ENCODE measurements at places on chromosomes 1 and 21.

DNA sequence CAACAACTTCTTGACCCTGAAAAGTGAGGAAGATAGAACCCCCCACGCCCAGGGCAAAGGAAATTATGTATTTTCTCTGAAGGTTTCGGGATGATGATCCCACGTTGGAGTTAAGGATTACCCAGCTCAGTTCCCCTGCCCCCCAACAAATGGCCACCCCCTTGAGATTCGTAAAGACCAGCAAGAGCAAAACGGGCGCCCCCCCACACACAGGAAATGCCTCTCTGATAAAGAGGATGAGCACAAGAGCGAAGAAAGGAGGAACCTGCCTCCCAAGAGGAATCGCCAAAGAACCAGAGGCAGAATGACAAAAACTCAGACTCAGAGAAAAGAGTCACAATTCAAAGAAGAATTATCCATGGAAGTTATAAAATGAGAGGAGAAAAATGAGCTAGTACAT, 576.9 kb downstream of the MATN1 start:
- no peak for DNase-seq

GRCh38 chr1:160216301-160216700, 11.1 kb downstream of the PEA15 start:
- DNase-seq: no peak

GRCh38 chr1:15058261-15058660, 95.3 kb upstream of the TMEM51 start:
- DNase-seq: no peak

DNA sequence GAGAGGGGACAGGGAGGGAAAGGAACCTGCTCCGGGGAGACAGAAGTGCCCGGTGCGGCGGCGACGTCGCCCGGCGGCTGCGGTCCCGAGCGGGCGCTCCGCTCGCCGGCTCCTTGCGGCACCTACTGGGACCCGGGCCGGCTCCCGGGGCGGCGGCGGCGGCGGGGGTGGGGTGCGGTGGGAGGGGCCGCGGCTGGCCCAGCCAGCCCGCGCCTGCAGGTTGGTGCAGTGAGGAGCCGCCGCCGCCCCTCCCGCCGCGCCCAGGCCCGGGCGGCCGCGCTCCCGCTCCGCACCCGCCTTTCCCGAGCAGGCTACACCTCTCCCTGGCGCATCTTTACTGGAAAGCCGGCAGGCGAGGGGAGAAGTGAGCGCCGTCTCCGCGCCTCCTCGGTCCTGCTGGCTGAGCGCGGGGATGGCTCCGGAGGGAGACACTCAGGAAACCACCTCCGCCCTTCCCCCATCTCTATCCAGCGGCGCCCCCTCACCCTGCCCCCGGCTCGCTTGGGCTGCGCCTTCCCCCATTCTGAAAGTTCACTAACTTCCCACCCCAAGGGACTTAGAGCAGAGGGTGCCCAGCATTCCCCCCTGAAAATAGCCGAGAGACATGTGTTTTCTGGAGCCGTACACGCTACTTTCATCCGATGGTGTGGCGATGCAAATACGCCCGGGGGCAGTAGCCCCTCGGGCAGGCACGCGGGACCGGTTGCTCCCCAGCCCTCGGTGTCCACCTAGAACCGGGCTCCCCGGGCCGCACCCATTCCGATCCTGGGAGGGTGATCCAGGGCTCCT, at the start of gene PLD5:
Gene PLD5 (minus strand): TSS at position 127 of the 789 bp plus-strand sequence.
- DNase-seq: no peak

- DNase-seq: no peak
These were observed 6.8 kb upstream of the HAX1 start for GRCh38 chr1:154265586-154265985.

GRCh38 chr1:223486366-223486765, 93.2 kb downstream of the CCDC185 start:
- no peak for DNase-seq

DNA sequence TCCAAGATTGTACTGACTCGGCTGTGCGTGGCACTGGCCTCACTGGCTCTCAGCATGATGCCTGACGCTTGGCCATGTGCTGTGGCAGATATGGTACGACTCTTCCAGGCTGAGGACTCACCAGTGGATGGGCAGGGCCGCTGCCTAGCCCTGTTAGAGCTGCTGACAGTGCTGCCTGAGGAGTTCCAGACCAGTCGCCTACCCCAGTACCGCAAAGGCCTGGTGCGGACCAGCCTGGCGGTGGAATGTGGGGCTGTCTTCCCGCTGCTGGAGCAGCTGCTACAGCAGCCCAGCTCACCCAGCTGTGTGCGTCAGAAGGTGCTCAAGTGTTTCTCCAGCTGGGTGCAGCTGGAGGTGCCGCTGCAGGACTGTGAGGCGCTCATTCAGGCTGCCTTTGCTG, 2.9 kb downstream of the IPO13 start:
- DNase-seq: no peak

- no peak for DNase-seq
These were observed 52.8 kb downstream of the TOMM20 start for GRCh38 chr1:235075777-235076308.

DNA sequence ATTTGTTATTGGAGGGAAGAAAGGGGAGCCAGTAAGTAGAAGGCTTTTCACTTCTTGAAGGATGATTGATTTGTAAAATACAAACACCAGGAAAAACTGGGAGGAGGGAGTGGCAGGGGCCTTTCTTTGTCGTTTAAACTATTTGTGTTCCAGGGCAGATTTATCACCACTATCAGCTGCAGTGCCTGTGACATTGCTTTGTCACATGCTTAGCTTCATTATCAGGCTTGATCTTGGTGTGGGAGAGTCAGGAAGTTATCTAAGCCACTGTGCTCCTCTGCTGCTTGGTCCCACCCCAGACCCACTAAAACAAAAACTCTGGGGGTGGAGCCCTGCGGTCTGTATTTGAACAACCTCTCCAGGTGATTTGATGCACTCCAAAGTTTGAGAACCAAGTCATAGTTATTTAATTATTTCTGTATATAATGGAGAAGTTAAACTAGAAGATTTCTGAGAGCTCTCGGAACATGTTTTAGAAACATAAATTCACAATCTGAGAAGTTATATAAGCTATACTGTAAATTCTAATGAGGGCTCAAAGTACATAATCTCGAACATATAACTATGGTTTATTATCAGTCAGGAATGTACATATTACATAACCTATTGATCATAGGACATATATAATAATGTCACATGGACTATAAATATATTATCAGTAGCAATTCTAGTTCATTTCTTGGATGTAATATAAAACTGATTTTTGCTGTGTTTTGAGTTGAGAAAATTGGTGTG, 87.9 kb downstream of the CDC14A start:
- no peak for DNase-seq

DNA sequence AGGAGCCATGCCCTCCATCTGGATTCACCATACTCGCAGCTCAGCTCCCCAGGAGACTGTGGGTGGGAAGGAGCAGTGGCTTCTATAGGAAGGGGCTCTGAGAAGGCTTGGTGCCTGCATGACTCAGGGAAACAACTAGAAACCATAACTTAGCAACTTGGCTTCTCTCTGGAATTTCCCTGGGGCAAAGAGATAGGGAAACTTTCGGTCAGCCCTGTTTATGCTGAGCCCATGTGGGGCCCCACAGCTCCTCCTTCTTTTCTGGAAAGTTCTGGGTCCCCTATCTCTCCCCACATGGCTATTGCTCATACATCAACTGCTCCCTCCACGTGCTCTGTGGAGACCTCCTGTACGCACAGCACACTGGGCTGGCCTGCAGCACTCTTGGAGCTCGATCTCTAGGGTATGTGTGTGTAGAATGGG, 39.3 kb downstream of the PLEKHA6 start:
- no peak for DNase-seq

GRCh38 chr1:78408810-78409209, 82.0 kb upstream of the PTGFR start:
- DNase-seq: no peak

GRCh38 chr1:119367432-119368124, 1.0 kb upstream of the HAO2 start:
- no peak for DNase-seq

GRCh38 chr1:208538587-208538986, 294.4 kb upstream of the PLXNA2 start:
- no peak for DNase-seq

DNA sequence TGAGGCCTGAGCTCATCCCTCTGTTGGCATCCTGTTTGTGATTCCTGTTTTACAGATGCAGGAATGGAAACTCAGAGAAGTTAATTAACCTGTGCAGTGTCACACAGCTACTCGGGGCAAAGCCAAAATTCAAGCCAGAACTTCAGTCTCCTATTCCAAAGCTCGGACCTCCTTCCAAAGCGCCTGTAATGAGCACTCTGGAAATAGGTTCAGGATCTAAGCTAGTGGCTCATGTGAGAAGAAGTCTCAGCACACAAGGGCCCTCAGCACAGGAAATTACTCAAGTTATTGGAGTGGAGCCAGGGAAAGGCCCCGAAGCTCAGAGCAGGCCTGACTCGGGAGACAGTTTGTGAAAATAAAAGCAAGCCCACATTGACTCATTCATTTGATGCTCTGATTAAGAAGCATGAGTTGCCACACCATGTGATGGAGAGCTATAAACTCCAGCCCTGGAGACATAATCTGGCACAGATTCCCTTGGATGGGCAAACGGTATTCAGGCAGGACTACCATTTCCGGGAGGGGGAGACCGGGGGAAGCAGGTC, 50.6 kb upstream of the LYST start:
- peak; percentile 84 for DNase-seq

DNA sequence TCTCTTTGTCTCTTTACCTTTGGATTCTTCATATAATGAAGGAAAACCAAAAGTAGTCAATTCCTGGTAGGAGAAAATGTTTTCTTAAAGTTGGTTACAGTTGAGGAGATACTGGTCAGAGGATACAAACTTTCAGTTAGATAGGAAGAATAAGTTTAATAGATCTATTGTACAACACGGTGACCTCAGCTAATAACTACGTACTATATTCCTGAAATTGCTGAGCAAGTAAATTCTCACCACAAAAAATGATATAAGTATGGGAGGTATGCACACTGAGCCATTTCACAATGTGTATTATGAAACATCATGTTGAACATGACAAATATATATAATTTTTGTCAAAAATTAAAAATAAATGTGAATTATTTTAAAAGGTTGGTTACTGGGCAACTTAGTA, 20.4 kb downstream of the SSX2IP start:
- no peak for DNase-seq

DNA sequence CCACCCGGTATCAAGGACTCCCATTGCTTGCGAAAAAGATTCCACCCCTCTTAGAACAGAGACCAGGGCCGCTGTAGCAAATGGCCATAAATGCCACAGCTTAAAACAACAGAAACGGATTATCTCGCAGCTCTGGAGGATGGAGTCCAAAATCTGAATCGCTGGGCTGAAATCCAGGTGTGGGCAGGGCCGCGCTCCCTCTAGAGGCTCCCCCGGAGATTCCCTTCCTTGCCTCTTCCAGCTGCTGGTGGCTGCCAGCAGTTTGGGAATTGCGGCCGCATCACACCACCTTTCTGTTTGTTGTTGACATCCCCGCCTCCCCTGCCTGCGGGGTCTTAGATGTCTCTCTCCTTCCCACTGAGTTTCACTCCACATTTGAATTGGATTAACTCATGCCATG, 15.6 kb downstream of the PDE9A start:
- DNase-seq: no peak

DNA sequence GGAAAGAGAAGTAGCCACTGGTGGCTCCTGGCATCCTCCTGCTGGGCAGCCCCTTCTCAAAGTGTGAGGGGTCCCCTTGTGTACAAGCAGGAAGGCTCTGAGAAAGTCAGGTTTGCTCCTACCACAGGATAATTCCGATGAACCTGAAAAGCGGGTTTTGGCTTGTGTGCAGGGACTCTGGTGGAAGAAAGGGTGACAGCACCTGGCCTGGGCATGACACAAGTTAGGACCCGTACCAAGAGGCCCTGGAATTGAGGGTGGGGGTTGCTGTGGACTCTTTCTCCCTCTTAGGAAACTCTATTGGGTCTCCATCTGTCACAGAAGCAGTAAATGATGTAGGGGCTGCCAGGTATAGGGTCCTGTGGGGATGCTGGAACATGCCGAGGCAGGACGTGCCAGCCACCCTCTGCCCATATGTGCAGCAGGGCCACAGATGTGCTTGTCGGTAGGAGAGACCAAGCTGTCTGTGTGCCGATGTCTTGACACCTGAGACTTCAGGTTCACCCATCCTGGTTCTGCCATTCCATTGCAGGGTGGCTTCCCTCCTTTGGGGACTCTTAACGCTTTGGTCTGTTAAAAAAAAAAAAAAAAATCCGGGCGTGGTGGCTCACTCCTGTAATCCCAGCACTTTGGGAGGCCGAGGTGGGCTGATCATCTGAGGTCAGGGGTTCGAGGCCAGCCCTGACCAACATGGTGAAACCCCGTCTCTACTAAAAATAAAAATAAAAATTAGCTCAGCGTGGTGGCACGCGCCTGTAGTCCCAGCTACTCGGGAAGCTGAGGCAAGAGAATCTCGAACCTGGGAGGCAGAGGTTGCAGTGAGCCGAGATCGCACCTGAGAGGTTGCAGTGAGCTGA, 9.8 kb downstream of the C1orf35 start:
- no peak for DNase-seq

- no peak for DNase-seq
These were observed 30.5 kb downstream of the FMO4 start for GRCh38 chr1:171344473-171344820.
